ENCODE measurements at places on chromosomes 4 and X.

- DNase-seq: no peak
Observed at GRCh38 chr4:148239494-148239985, 202.7 kb downstream of the NR3C2 start.

GRCh38 chrX:112868586-112868985 is 28.0 kb upstream of the AMOT start:
- no peak for DNase-seq

GRCh38 chr4:83569429-83569828 is 33.5 kb downstream of the GPAT3 start:
- DNase-seq: no peak

DNA sequence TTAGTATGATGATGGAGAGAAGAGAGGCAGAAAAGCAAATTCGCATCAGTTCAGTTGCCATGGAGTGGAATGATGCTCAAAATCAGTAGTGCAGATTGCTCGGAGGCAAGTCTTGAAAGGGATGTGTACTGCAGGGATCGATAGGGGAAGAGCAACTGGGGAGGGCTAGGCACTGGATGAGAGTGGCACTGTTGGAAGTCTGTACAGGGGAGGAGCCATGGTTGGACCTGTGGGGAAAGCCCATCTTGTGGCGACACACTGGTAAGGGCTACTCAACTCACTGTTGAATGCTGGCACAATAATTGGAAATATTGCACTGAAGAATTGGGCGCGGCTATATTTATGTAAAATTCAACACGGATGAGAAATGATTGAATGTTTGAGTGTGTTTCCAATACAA is 1.2 kb downstream of the RAB9B start:
- DNase-seq: no peak

GRCh38 chr4:77269505-77269904 is 112.5 kb downstream of the CCNG2 start:
- peak; percentile 1 for DNase-seq

- no peak for DNase-seq
Observed at GRCh38 chr4:73664470-73664869, 44.2 kb upstream of the RASSF6 start.

DNA sequence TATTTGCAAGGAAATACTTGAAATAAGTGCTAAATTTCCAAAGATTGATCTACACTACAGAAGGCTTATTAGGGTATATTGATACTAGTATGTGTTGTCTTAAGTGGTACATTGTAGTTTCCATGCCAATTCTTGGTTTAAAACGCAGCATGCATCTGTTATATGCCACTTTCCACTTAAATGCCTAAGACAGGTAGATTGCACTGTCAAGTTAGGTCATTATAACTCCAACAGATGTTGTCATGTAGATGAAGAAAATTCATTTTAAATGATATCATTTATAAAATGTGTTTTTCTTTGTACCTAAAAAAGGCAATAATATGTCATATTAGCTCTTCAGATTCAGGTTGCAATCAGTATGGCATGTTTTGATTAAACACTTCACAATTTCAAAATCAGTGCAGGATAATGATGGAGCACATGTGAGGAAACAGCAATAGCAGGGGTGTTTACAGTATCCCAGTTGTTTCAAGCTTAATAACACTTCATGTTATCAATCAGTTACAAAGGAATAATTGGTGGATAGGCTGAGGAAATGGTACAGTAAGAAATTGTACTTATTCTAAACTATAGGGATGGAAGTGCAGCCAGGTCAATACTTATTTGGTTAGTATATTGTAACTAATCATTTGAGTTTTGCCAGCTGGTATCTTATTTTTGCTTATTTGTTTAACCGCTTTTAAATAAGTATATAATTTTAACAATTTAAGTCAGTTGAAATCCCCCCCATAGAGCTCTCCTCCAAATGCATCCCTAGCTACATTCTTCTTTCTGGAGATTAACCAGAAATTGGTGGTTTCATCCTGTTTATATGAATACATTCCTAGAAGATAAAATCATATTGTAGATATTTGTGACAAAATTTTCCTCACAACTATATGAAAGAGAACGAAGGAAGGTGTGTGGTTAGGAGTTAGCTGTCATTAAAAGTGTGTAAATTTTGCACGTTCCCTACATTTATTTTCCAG is 454.4 kb upstream of the ATOH1 start:
- no peak for DNase-seq

DNA sequence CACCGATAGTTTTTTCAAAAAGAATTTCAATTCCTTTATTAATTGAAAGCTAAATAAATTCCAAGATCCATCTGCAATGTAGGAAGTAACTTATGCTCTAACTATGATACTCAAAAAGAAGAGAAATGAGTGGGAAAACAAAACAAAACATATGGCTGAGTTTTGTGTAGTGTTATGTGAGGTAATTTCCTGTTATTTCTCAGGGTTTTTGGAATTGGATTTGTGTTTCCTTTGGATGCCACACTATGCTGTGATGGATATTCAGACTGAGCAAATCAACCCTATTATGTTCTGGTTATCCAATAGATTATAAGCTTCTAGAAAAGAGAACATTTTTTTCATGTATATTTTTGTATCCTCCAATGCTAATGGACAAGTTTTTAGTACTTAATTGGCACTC is 73.4 kb upstream of the RAPGEF2 start:
- DNase-seq: no peak

- DNase-seq: no peak
Observed at GRCh38 chr4:150283689-150284088, 205.4 kb downstream of the DCLK2 start.

- DNase-seq: no peak
Observed at GRCh38 chr4:6446538-6447451, 25.6 kb downstream of the PPP2R2C start.

- no peak for DNase-seq
Observed at GRCh38 chrX:134551376-134552048, 91.5 kb downstream of the HPRT1 start.

DNA sequence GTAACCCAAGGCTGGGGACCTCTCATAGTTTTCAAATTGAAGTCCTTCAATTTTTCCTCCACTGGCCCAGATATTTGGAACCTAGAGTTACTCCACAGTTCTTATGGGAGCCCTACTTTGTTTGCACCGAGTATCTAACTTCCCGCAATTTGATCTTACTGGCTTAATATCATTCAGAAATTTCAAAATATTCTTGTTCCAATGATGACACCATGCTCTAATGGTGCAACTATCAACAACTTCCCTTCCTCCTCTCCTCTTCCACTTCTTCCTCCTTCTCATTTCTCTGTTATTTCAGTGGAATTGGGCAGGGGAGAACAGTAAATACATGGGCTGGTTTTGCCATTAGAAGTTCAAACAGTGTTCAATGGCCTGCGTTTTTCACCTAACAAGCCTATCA is 20.2 kb downstream of the PDCL2 start:
- no peak for DNase-seq

- DNase-seq: no peak
Observed at GRCh38 chrX:108299704-108300103, 138.5 kb downstream of the COL4A6 start.

DNA sequence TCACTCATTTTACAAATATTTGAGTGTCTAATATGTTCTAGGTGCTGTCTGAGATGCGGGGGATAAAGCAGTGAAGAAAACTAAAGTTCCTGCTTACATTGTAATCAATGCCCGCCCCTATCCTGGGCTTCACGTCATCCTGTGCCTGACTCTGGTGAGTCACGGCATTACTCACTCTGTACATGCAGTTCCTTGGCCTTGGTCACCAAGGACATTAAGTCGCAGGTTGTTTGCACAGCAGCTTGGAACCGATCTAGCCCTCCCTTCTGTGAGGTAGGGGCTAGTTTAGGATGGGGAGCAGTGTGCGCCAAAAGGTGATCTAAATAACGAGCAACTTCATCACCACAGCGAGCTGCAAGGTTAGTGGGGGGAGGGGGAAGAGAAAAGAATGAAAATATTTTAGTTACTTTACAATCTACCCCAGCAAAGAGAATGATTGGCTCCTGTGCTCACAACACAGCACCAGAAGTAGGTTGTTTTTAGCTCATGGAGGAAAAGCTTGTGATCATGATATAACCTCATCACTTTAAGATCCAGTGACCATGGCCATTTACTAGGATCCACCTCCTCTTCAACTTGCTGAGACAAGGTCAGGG is 48.0 kb upstream of the HDAC8 start:
- peak; percentile 8 for DNase-seq

- DNase-seq: no peak
Observed at GRCh38 chr4:4992833-4993232, 26.4 kb downstream of the CYTL1 start.

- DNase-seq: no peak
Observed at GRCh38 chrX:120426599-120426998, 42.5 kb downstream of the LAMP2 start.

GRCh38 chr4:136637071-136637777 is 895.1 kb downstream of the PCDH18 start:
- no peak for DNase-seq

All from SW480 (cell line).